ENCODE measurements at places on chromosomes 11 and 22.
A peak's percentile ranks its signal among the peaks of the same experiment; 100 is the strongest.

DNA sequence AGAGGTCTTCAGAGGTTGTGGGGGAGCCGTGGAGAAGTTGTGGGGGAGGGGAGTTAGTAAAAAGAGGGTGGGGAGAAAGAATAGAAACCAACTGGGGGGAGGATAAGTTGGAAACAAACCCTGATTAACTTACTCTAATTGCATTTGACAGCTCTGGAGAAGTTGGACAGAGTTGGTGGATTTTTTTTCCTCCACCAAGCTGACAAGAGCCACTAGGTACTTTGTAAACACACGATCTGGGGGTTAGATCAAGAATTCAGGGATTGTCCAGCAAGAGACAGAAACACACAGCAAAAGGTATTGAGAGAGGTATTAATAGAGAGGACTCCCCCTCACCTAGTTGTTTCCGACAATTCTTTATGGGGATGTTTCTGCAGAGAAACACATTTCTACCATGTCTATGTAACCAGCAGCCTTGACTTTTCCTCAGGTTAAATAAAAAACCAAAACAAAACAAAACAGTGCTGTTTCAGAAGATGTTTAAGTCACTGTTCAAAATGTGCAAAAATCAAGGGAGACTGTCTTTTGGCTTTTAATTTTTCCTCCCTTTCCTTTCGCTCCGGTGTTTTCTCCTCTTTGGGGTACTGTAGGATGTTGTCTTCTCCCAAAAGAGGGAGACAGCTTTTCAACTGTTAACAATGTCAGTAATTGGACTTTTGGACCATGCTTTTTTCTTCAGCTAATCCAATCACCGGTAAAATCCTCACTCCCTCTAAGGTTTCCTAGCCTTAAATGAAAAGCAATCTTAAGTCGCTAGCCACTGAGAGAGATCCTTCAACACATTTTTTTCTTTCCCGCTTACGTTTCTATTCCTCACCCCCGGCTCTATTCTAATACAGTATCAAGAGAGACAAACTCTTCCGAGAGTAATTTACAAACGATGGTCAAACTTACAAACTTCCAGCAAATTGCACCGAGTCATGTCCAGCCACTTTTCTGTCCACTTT lies 708 bp downstream of the MAML2 start:
- no peak for DNase-seq

DNA sequence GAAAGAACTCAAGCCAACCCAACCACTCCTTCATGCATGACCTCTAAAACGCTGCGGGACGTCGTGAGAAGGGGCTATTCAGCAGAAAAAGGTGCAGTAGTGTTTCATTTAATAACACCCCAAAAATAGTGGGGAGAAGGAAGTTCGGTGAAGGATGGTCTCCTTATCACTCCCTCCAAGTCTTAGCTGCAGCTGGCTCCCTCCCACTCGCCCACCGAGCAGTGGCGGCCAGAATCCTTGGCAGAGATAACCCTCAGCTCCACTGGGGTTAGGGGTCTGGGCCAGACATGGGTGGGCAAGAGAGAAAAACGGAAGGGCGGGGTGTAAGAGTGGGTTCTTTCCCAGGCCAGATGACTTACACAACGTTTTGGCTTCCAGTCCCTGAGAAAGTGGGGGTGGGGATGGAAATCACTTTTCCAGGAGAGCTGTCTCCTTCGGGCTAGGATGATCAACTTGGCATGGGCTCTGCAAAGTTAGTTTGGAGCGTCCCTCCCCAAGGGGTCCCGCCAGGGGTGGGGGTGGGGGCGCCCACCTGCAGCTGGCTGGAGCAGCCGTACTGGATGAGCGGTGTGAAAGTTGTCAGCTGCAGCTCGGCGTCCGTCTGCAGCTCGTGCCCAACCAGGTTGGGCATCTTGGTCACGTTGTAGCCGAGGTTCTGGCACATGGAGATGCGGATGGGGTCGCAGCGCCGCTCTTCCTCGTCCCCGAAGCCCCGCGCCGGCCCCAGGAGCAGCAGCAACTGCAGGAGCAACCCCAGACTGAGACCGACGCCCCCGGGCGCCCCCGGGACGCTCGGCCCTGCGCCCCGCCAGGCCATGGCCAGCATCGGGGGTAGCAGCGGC lies 705 bp downstream of the FZD4 start:
- DNase-seq, result no peak

DNA sequence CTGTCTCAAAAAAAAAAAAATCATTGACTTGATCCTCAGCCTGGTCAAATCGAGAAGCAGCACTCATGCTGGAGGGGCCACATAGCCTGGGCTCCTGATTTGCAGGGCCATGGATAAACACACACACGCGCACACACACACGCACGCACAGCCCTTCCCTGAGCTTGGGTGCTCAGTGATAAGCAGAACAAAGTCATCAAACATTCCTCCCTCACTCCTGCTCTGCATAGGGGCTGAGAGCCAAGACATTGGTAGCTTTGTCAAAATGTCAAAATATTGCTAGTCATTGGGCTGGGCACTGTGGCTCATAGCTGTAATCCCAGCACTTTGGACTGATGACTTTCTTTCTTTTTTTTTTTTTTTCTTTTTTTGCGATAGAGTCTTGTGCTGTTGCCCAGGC lies 34.0 kb upstream of the A4GALT start:
- DNase-seq, result no peak

DNA sequence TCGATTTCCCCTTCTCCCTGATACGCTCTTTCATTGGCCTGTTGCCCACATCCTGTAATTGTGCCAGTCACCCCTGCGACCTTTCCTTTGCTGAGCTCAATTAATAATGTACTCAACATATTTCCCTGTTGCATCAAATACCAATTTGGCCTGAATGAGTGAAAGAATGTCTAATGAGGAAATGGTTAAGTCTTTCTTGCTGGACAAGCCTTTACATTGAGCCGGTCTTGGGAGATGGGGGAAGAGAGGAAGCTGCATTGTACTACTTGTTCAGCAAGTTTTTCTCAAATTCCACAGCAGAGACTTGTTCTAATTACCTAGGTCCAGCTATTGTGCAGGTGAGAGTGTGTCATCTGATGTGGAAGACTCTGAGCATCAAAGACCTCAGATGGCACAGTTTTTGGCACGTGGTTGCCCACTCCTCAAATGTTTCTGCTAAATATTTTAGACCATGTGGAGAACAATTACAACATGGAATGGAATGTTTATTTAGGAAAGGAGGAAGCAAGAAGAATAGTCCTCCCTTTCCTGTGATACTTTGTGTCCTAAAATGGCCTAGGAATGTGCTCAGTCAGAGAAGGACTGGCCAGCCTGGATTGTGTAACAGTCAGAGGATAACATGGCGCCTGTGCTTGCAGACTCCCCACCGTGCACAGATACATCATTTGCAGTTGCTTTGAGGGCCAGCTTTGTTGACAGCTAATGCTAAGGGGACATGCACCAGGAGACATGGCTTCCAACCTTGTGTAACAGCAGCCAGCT lies 129.5 kb upstream of the E2F8 start:
- DNase-seq, result no peak

GRCh38 chr11:61910187-61911127 lies 6.9 kb downstream of the RAB3IL1 start:
- DNase-seq, result no peak

- DNase-seq, result no peak
These were observed 207.1 kb upstream of the PLET1 start for GRCh38 chr11:112467721-112468120.

GRCh38 chr22:44224166-44224565 lies 43.4 kb downstream of the PARVG start:
- no peak for DNase-seq

DNA sequence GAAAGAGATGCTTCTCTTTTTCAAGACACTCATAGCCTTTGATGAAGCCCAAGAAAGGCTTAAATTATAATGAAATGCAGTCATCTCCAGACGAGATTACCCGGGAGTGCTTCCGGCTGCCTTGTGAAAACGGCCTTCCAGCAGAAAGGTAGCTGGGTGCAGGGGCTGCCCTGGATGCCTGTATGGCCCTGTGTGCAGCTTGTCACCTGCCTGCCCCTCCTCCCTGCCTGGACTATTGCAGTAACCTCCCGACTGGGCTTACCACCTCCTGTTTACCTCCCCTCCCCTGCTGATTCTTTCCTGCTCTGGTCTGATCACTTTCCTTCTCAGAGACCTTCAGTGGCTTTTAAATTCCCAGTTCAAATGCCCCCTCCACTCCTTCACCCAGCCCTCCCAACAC lies 126.4 kb upstream of the SYT13 start:
- no peak for DNase-seq

GRCh38 chr22:36790648-36791047 lies 14.7 kb upstream of the IFT27 start:
- DNase-seq, result no peak

GRCh38 chr22:26174280-26174679 lies 5.0 kb downstream of the SEZ6L start:
- no peak for DNase-seq

DNA sequence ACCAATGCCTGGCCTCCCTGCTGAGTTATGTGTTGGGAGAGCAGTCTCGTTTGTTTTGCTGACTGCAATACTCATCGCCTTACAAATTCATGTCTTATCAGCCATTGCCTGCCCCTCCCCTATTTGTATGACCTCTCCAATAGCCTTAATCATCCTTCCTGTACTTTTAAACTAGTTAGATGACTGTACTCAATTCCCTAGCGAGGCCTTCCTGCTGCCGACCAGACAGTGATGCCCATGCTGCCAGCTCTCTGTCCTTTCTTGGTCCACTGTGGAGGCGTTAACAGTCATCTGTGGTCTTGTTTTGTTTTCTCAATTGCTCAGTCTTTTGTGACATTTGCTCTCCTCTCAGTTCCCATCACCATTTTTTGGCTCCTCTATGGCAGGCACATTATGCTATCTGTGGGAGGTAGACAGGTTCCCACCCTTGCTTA lies 20.3 kb upstream of the YPEL1 start:
- DNase-seq, result peak; percentile 65

GRCh38 chr22:37282385-37282677 lies at the start of gene CYTH4:
TSS of gene CYTH4 (plus strand) at chr22:37282508. CDS start at chr22:37282570, 62 bp downstream.
- no peak for DNase-seq

DNA sequence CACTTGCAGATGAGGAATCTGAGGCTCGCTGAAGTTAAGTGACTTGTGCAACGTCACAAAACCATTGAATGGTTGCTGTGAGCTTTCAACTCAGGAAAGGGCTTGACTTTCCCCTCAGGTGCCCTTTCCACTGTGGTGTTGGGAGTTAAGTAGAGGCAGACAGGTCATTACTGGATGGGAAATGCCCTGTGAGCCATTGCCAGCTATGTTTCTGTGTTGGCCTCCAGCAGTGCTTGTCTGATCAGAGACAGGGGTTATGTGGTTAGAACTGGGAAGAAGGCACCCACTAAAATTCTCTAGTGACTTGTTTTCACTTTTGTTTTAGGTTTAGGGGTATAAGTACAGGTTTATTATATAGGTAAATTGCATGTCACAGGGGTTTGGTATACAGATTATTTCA lies 96.6 kb downstream of the FDX1 start:
- DNase-seq, result no peak

DNA sequence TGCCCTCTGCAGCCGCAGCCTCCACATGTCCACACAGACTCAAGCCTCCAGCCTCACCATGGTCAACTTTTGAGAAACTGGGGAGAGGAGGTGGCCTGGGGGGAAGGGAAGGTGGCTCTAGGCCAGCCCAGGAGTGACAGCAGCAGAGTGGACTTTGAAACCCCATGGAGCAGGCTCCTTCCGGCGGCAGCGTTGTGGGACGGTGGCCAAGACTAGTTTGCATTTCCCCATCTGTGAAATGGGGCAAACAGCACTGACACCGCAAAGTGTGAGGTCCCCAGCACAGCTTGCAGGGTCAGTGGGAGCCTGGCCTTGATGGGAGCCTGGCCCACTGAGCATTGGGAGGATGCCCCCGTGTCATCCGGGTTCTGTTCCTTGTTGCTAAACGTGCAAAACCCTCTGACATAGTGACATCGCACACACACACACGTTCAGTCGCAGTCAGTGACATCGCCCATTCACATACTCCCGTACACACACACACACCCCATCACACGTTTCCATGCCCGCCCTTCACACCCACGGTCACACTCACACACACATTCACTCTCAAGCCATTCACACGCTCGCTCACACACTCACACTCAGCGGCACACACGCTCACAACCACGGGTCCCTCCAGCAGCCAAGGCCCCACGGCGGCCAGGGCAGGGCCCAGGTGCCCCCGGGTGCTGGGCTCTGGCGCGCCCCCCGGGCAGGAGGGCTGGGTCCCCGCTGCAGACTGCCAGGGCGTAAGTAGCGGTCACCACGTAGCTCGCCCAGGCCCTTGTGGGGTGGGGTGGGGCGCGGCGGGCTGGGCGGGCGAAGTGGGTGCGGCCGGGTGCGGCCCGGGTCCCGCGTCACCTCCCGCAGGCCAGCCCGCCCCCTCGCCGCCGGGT lies 585 bp downstream of the CYB5R3 start:
- no peak for DNase-seq

DNA sequence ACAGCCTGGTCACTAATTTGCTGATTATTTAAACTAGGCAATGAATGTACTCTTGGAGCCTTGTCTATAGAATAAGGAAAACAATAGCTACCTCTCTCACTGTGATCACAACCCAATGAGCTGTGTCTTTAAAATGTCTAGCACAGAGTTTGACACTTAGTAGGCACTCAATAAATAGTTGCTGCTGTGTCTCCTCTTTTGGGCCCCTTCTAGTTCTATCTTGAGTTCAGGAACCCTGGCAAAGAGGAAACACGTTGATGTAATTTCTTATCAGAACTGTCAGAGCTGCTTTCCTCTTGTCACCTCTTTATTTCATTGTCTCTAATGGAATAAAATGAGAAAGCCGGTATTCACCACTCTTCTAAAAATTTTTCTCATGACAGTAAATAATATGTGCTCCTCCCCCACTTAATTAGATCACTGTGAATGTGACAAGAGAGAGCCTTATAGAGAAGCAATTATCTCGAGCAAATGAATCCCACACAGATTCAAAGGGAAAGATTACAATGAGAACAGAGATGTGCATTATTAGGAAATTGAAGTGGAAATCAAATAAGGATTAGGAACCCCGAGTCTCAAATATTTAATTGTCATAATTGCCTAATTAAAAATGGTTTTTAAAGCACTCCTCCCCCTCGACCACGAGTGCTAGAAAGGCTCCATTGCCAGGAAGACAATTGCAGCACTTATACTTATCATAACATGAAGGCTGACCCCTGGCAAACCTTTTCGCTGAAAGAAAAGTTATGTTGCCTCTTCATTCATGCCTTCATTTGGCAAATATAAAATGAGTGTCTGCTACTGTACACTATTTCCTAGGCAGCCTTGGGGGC lies 175.0 kb upstream of the BDNF start:
- no peak for DNase-seq

- no peak for DNase-seq
These were observed 98.2 kb downstream of the MSANTD4 start for GRCh38 chr11:105923807-105924206.

- DNase-seq, result no peak
These were observed 133.6 kb upstream of the PLET1 start for GRCh38 chr11:112394304-112394703.
